ENCODE measurements at places on chromosomes 2 and 18. TPM values are rescaled to one million over a fixed set of nuclear protein-coding genes. Genes with fewer than 3 reads are reported as not detected.

DNA sequence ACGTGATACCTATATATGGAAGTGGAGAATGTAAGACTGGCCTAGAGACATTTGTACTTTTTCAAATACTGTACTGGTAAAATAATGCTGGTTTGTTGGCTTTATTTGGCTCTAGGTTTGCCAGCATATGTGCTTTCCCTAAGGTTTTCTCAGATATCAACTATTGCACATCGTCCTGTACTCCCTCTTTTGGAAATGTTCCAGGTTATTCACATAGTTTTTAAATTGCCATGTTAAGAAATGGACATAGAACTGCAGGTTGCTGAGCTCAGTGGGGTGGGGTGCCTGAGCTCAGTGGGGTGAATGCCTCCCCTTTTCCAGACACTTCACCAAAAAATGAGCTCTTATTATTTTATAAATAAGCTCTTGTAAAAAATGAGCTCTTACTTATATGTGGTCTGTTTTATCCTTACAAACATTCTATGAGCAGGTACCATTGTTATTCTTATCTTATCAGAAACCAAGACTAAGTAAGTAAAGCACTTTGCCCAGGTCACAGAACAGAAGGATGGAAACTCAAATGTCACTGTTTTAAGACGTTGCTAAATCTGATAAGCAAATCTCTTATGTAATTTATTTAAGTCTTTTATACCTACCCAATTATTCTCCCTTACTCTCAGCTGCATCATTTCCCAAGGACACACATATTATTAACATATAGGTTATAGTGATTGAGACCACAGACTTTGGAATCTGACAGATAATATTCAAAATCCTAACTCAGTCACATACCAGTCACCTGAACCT is 99.0 kb downstream of the CPS1 start:
- no peak for ATAC-seq

DNA sequence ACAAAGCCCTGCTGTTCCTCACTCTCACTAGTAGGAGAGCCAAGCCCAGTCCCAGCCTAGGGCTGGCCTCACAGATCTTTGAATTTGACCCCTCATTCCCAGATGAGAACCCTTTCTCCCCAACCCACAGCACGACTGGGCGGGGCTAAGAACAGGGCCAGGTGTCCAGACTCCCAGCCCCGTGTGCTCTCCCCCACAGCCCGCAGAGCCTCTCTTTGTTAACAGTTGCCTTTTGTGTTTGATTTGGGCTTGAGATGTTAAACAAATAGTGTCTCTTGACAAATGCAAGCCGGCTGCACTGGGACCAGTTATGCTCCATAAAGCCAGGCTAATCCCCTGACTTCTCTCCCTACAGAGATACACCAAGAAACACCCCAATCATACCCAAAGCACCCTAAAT is 4.7 kb upstream of the KCNK3 start:
- ATAC-seq = no peak

DNA sequence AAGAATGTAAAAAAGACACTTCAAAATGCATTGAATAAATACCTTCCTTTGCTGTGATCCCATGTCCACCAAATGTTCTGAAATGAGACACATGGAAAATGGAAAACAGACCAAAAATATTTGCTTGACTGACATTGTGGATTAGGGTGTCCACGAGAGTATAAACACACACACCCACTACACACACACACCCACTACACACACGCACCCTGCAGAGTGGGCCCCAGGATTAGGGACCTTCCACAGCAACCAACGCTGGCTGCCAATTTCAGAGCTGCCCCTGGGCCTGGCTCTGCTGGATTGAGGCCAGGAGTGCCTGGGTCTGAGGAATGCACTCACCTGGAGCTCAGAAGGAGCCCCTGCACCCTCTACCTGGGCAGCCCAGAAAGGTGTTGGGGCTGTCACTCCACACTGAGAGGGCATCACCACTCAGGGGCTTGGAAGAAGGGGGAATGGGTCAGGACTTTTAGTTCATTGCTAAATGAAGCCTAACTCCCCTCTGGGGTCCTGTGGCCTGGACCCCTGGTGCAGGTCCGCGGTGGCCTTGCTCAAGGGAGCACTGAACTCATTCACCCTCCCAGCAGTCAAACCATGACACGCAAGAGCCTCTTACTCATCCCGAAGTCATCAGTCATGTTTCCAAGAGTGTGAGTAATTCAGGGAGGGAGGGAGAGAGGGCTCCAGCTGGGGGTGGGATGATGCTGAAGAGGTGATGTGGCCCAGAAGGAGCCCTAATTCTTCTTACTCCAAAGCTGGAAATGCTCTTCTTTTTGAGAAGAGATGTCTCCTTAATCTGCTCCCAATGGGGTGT is 50.2 kb upstream of the PLB1 start:
- peak; percentile 95 for ATAC-seq

The GTF3C2 gene
- total RNA-seq = 80.8 TPM

The ONECUT2 gene
- total RNA-seq = 0.20 TPM

The DNAJC5G gene
- not detected for total RNA-seq

- ATAC-seq = no peak
Observed at GRCh38 chr2:20281876-20282275, 56.9 kb upstream of the SDC1 start.

The SLC9A4 gene
- 2.1 TPM for total RNA-seq

GRCh38 chr18:57833441-57834101 is 30.5 kb upstream of the ATP8B1 start:
- ATAC-seq = no peak

- no peak for ATAC-seq
Observed at GRCh38 chr2:148560496-148560895, 84.1 kb upstream of the EPC2 start.

- no peak for ATAC-seq
Observed at GRCh38 chr2:211434773-211435172, 878.4 kb downstream of the CPS1 start.

The IL1B gene
- 1.2 TPM for total RNA-seq

- no peak for ATAC-seq
Observed at GRCh38 chr2:241818229-241818942, 9.4 kb downstream of the NEU4 start.

The CELF4 gene
- 59.9 TPM for total RNA-seq

DNA sequence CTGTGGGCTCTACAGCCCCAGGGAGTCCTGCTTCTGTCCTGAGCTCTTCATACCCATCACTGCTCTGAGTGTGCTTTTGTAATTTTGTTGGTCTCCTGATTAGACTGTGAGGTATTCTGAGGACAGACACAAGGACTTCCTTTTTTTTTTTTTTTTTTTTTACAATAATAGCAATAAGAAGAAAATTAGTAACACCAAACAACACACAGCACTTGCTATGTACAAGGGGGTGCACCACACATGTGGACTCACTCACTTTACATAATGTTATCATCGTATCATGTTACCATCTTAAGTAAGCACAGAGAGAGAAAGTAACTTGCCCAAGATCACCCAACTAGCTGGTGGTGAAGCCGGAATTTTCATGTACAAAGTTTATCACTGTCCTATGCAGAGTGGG is 34.6 kb downstream of the MBP start:
- no peak for ATAC-seq

- ATAC-seq = no peak
Observed at GRCh38 chr2:60523963-60524362, 29.5 kb downstream of the BCL11A start.

DNA sequence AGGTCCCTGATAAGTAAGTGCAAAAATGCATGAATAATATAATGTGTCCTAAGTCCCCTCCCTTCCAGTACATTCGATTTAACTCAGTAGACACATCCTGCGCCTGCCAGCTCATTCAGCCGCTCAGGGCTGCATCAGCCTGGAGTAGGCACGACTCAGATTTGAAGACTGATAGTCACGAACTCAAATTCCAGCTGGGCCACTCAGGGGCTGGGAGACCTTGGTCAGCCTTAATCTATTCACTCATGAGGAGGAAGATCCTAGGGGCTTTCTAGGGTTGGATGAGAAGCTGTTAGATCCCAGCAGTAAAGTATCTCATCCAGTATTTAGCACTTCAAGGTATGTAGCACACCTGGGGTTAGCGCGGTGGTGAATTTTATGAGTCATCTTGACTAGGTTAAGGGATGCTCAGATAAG is 98.9 kb upstream of the ODC1 start:
- ATAC-seq = peak; percentile 42

DNA sequence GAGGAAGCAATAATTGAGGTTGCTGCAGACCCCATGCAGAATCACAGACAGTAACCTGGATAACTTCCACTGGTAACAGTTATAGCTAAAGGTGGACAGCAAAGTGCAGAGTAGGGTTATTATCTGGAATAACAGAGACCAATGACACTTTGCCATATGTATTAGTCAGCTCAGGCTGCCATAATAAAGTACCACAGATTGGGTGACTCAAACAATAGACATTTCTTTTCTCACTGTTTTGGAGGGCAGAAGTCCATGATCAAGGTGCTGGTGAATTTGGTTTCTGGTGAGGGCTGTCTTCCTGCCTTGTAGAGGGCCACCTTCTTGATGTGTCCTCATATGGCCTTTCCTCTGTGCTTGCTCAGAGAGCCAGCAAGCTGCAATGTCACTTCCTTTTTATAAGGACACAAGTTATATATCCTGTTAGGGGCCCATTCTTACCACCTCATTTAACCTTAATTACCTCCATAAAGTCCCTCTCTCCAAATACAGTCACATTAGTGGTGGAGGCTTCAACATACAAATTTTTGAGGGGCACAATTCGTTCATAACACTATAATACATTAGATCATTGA is 191.0 kb upstream of the LRP1B start:
- ATAC-seq = no peak

DNA sequence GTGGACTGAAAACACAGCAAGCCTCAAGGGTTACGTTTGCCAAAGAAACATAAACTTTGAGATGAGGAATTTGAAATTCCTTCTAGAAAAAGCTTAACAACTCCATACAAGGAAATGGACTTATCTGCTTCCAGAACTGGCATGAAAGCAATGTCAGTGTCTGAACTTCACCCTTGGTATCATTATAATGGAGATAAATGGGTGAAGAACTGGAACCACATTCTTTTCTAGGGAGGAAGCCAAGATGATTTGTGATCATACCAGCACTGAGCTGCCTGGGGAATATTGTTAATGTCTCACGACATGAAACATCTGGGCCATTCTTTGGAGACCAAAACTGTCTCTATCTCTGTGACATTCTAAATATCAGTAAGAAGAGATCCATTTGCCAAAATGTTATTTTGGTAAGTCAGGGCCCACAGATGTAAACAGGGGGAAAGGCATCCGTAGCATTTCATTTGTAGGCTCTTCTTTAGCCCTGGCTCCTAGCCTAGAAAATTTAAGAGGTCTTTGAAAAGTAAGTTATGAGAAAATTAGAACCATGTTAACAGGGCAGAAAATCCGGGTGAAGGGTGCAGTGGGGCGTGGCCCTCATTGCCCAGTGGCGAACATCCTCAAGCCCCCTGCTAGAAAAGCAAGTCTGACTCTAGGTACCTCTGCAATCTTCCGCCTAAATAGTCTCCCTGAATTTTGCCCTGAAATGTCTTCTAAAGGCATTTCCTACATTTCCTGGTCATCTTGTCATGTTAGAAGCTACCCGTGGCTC is 295.3 kb upstream of the EPAS1 start:
- ATAC-seq = no peak

GRCh38 chr2:240989451-240990265 is 8.8 kb upstream of the SNED1 start:
- ATAC-seq = no peak

The DSC2 gene
- 0.23 TPM for total RNA-seq

GRCh38 chr2:3784731-3785130 is 81.4 kb downstream of the DCDC2C start:
- ATAC-seq = no peak

The FEV gene
- total RNA-seq = not detected

DNA sequence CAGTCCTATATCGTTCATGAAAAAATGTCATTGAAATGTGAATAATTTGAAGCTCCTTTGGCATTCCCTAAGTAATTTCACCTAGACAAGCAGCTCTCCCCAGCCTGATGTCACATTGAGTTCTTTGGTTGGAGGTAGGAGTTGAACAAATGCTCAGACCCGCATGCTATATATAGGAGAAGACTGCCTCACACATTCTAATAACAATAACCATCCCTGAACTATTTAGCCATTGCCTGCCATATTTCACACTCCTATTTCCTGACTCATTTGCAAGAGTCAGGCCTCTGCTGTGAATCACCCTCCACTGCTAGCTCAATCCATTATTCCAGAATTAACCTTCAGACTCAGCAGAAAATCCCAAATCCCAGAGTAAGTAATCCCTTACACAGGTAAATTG is 256.6 kb upstream of the ACVR2A start:
- ATAC-seq = peak; percentile 52

DNA sequence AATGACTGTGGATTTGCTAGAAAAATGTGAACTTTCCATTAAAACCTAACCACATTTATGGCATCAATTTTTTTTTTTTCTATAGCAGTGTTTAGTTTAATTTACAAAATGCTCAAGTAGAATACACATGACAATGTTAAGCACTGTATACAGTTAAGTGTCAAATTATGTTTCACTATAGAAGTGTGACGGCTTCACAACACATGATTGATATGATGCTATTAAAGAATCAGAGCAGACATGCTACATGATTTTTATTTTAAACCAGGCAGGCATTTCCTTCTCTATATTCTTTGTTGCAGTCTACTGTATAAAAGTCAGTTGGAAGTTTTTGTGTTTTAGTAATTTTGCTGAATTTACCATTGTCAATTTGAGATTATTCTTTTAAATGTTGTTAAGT is 43.6 kb downstream of the PROKR1 start:
- ATAC-seq = no peak

DNA sequence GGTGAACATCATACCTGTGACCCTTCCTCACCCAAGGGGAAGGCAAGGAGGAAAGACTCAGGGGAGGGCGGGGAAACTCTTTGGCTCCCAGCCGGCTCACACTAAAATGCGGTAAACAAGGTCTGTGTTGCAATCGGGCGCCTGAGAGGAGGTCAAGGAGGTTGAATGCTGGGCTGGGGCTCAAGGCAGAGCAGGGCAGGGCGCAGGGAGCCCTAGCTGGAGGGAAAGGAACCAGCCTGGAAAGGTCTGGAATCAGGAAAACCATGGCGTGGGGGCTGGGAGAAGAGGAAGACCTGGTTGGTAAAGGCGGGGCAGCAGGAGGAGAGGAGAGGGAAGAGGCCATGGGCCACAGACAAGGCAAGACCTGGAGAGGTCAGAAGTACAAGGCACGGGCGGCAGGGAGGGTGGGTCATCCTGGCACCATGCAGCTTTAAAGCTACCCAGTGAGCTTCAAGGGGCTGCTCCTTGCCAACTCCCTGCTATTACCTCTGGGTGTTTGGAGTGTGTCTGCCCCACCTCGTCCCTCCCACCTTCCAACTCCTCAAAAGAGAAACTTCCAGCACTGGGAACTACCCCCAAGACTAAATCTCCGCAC is 4.8 kb upstream of the TMEM37 start:
- ATAC-seq = no peak

The GRP gene
- 2.2 TPM for total RNA-seq

DNA sequence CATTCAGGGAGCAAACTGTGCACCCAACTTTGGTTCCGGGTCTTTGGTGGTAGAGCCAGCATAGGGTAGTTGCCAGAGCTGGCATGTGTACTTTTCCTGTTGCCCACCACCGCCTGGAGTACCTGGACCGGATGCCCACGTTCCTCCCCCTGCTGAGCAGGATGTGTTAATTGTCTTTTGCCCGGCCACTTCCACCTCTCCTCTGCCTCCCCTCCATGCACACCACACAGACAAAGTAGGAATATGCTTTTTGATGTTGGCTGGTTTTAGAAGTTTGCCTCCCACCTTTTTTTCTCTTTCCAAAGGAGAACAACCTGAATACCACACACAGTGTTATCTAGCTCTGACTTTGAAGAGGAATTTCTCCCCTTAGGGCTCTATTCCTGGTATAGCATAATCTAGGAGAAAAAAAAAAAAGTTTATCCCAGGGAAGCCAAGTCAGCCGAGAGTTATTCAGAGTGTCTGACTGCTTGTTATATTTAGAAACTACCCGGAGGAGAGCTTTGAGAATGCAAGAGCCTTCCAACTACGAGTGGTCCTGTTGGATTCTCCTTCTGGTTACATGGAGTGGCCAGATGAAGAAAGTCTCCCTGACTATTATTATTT is 111.9 kb downstream of the SETBP1 start:
- ATAC-seq = no peak

The SLC4A3 gene
- 2.1 TPM for total RNA-seq
